ENCODE measurements at places on chromosomes 16 and 17.

DNA sequence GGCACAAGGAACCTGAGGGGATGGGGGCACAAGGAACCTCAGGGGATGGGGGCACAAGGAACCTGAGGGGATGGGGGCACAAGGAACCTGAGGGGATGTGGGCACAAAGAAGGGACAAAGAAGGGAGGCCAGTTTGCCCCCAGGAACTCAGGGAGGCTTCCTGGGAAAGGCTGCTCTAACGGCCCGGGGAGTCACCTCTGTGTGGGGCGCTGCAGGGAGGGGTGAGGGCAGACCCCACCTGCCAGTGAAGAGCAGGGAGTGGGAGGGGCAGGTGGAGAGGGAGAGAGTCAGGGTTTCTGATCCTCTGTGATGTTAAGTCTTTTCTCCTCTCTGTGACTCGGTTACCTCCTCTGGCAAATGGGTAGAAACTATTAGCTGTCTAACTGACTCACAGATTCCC is 57.7 kb downstream of the TIMM22 start:
- no peak for DNase-seq

DNA sequence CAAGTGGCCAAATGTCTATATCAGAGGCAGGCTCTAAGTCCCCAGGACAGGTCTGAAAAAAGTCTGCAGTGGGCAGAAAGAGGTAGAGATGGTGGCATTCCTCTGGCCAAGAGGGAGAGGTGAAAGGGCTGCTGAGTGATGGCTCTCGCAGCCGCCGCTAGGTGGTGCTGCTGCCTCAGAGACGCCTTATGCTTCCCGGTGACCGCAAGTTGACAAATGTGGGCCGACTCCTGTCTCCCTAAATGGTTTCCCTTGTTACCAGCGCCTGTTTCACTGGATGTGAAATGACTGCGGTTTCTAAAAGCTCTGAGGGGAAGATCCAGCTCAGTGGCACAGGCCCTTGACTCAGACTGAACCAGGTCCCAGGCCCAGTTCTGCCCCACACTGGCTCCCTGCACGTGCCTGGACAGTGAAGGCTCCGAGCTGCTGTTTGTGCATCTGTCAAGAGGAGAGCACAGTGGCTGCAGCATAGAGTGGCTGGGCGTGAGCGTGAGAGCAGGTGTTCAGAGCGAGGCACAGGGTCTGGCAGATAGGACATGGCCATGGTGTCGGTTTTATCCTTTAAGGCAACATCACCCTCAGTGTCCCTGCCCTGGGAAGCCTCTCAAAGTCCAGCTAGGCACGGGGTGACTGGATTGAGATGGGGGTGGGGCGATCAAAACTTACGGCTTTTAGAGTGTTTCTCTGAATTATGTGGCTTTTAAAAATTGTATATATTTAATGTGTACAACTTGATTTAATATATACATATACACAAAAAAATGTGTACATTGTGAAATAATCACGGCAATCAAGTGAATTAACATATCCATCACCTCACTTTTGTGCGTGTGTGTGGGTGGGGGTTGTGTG is 19.9 kb downstream of the CLEC16A start:
- peak; percentile 85 for DNase-seq

DNA sequence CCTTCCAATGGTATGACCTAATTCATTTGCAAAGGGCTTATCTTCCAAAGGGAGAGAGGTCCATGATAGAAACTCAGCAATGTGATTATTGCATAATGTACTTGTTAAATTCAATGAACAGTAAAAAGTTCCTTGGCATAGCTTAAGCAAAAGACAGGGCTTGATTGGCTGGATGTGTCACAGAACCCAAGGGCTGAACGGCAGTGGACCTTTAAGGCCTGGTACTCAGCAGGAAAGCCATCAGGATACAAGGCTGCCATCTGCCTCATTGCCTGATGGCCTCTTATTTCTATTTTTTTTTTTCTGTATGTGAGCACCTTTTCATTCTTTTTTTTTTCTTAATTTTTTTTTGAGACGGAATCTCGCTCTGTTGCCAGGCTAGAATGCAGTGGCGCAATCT is 208.9 kb upstream of the WSCD1 start:
- DNase-seq = no peak

DNA sequence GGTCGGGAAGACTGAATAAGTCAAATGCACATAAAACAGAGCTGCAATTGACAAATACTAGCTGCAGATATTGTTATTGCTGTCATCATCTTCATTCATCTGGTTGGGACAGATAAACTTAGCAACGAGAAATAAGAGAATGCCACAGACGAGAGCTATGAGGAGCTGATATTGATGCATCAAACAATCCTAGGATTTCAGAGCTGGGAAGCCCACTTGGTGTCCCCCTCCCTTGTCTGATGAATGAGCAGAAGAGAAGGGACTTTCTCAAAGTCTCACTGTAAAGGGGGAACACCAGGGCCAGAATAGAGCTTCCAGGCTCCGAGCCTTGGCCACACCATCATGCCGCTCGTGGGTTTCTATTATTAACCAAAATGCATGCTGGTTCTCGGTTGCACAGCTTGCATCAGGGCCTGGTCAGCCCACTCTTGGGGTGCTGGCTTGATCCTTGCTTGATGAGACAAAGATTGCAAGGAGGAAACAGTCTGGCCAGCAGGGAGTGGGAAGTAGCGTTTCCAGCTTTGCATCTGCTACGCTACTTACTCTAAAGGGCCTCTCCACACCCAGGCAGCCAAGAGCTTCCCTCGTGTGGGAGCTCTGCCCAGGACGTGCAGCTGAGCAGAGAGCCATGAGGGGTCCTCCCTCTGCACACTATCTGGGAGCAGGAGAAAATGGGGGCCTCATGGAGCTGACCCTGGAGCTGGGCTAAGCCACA is 28.4 kb upstream of the EMP2 start:
- no peak for DNase-seq

DNA sequence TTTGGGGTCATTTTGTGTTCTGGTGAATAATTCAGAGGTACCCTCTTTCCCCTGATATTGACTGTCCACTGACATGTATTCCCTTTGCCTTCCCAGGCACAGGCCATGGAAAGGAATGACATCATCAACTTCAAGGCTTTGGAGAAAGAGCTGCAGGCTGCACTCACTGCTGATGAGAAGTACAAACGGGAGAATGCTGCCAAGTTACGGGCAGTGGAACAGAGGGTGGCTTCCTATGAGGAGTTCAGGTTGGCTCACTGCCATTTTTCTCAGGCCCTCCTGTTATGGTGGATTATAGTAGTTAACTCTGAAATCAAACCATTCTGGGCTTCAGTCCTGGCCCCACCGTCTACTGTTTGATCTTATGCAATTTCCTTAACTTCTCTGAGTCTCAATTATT is 1.6 kb upstream of the EFTUD2 start:
- peak; percentile 97 for DNase-seq

DNA sequence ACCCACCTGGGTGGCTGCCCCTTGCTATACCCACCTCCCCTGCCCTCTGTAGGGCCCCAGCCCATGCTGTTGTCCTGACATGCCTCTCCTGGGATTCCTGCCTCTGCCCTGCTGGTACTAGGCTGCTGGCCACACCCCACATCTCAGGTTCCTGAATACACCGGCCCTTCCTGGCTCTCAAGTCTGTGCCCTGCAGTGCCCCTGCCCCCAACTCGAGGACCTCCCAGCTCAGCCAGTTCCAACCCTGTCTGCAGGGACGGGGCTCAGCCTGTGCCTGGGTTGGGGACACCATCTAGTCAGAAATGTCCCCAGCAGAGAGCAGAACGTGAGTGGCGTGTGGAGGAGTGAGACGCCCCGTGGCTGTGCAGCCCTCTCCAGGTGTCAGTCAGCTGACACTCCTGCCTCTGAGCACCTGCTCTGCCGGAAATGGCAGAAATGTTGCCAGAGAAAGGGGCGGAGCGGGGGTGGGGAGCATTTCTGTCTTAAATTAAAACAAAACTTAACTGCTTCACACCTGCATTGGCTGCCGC is 28.7 kb downstream of the ACSF3 start:
- no peak for DNase-seq

DNA sequence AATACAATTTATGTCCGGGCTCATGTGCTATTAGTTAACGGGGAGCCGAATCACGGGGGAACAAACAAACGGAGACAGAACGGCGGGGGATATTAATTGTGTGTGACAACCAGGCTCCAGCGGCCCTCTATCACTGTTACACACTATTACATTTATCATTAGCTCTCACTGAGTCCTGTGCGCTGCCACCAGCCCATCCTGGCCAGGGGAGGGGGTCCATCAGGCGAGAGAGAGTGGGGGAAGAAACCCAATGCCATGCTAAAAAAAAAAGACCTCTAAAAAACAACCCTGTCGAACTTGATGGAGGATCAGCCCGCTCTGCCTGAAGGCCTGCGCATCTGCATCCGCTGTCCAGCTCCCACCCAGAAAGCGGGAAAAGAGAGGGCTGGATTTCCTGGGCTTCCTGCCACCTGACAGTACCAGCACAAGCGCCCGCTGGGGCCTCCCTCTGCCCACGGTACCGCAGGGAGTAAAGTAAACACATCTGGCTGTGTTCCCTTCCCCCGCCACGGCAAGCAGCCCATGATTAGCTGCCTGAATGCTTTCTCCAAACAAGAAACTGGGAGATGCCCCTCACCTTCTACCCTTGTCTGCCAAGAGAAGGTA is 41.7 kb downstream of the PIPOX start:
- DNase-seq = no peak

DNA sequence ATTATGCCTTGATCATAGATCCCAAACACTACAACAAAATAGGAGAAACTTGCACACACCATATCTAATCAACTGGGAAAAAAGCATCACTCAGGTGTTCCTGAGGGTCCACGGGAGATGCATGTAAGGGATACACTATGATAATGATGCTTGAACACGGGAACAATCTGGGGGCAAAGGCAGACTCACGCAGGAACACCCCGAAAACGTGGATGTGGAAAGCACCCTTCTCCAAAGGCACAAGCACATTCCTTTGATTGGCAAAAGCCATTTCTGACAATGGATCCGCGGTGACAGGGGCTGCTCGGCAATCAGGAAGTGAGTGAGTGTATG is 1.3 kb downstream of the ZNF652 start:
- DNase-seq = no peak

GRCh38 chr16:57721356-57722209 is 14.0 kb upstream of the KATNB1 start:
- no peak for DNase-seq

DNA sequence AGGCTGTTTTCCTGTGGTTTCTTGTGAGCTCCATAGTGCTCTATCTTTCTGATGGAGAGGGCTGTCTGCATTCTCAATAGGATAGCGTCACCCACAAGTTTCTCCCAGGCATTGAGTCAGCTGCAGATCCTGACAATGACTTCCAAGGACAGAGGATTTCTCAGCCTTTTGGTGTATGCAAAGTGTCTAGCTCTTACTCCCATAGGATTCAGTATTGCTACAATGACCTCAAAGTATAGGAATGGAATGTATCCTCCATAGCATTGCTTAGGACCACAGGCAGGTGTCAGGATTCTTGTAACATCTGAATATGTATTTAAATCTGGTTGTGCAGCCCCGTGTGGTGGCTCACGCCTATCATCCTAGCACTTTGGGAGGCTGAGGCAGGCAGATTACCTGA is 32.3 kb downstream of the SMIM36 start:
- DNase-seq = no peak

GRCh38 chr16:10314811-10315210 is 71.0 kb upstream of the ATF7IP2 start:
- DNase-seq = peak; percentile 28
